Amniotic epithelial cell (primary cell): ENCODE measurements at places on chromosomes 6 and 20.

DNA sequence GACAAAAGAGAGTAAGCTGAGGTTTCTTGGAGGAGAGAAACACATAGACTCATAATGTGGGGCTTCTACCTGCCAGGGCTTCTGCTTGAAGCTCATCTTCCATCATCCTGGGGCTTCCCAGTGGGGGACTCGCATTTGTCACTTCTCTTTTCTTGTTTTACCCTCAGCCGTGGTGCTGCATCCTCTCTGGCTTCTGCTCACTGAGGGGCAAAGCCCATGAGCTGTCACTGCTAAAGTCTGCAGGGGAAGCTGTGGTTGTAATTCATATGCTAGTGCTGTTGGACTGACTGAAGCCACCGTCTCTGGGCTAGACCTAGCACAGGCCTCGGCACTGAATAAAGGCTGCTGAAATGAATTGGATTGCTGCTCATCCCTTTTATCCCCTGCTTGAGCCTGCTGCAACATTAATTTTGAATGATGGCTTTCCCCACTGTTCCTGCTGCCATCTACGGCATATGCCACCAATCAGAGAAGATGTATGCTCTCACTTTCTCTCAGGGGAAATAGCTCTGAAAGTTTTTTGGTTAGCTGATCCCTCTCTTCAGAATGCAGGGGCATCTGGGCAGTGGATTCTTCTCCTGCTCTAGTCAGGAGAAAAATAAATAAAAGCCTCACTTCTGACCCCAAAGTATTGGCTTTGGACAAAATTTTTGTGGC lies 568.4 kb upstream of the MAP3K7 start:
- no peak for DNase-seq

GRCh38 chr6:10081957-10082356 lies 332.9 kb downstream of the TFAP2A start:
- no peak for DNase-seq

GRCh38 chr20:18527836-18528235 lies 20.1 kb downstream of the SEC23B start:
- peak; percentile 12 for DNase-seq

- no peak for DNase-seq
Measured at GRCh38 chr20:43532416-43533055, 25.0 kb downstream of the L3MBTL1 start.

GRCh38 chr20:15654208-15654649 lies 919.0 kb downstream of the KIF16B start:
- DNase-seq, result peak; percentile 55

GRCh38 chr6:104585646-104586045 lies 274.1 kb downstream of the HACE1 start:
- DNase-seq, result no peak

DNA sequence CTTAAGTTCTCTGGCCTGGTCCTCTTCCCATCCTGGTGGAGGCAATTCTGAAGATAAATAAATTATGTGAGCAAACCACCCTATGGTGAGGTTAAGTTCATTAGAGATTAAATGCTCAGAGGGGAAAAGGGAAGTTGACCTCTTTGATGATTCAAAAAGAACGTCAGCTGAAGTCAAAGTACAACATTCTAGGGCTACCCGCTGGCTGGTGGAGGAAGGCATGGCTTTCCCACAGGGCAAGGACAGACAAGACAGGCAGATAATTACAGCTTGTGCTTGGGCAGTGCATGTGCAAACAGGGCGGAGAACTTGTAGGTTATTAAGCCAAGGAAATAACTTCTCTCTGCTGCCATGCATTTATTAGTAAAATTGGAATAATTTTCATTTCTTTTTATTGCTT lies 91.0 kb upstream of the SLC24A3 start:
- DNase-seq, result no peak

DNA sequence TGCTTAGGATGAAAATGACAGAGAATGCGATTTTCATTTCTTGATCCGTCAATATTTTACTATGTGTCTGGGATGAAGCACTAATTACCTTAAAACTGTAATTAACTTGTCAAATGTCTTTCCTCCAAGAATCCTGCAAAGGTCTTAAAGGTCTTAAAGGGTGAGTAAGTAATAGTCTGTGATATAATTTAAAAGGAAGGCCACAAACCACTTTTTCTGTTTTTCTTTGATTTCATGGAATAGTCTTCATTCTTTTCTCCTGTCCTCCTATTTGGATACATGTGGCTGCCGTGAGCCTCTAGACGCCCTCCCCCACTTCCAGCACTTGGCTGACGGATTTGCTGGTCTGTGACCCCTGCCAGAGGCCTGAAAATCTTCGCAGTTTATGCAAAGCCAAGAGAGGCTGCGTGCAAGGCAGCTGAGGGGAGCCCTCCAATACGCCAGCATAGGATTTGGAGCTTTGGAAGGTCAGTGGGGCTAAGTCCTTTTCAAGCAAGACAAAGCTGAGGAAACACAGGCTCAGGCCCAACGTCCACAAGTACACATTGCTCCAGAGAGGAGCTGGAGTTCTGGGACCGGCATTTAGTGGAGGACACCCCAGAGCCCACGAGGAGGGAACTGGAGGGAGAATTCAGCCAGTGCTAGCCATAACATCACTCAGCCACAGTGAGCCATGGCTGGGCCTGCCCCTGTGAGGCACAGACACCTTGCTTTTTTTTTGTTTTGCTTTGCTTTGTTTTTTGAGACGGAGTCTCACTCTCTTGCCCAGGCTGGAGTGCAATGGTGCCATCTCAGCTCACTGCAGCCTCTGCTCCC lies 382.6 kb downstream of the SMOC2 start:
- no peak for DNase-seq

GRCh38 chr6:99589290-99589672 lies 17.4 kb upstream of the PRDM13 start:
- no peak for DNase-seq

GRCh38 chr6:167455371-167455770 lies 130.5 kb downstream of the TTLL2 start:
- no peak for DNase-seq

GRCh38 chr20:22100686-22101085 lies 395.2 kb downstream of the PAX1 start:
- no peak for DNase-seq

DNA sequence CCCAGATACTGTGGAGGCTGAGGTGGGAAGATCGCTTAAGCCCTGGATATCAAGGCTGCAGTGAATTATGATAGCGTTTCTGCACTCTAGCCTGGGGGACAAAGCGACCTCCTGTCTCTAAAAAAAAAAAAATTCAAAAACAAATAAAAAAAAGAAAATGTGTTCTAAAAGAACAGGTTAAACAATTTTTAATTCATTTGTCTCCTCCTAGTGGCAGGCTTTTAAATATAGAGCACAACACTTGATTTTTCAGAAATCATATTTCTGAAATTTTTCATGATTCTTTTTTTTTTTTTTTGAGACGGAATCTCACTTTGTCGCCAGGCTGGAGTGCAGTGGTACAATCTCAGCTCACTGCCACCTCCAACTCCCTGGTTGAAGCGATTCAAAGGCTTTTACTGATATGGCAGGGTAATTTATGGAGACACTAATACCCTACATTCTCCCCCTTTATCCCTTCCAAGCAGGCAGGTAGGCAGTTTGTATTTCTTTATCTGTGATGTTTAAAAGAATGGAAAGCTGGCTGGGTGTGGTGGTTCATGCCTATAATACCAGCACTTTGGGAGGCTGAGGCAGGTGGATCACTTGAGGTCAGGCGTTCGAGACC lies 8.7 kb upstream of the GTF3C6 start:
- peak; percentile 49 for DNase-seq

DNA sequence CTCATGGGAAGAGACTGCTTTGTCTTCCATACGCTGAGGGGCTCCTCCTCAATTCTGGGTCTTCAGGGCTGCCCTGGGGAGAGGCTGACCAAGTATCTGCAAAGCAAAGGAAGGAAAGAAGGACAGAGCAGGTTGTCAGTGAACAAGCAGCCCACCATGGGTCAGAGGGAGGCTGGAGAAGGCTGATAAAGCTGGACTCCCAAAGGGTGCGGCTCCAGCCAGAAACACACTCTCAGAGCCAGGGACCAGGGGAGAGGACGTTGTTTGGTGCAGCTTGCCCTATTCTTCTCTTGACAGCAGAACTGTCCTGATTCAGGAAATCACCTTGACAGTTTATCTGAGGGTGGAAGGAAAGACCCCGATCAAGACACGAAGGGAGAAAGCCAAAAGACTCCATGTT lies 10.4 kb upstream of the CTCFL start:
- no peak for DNase-seq

DNA sequence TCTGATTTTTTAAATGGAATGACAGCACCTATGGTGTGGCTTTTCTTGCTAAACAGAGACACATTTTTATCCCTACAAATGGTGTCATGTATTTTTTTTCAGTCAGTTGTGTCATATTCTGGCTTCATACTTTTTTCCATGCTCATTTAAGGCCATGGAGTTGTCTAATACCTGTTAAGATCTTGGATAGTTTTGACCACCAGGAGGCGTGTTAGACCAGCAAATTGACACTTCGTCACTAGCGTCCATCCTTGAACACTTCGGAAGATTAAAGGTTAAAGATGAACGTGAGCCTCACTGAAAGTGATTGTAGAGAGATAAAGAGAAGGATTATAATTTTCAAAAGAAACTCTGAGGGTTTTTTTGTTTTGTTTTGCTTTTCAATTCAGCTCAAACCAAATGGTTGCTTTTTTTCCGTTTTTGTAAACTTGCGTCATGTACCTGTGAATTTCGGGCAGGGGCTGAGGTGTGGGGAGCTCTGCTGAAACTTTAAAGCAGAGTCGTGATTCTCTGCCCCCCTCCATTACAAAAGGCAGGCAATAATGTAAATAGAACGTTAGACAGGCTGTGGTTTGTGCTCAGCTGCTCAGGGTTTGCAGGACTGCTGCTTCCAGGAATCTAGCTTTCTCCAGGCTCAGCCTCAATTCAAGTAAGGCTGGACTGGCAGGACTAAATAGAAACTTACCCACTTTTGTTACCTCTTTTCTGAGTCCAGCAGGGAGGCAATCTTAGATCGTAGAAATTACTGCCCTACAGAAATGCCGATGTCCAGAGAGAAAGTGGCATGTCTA lies 245.1 kb downstream of the FOXA2 start:
- peak; percentile 64 for DNase-seq

GRCh38 chr20:962223-962622 lies 39.9 kb downstream of the RSPO4 start:
- DNase-seq, result no peak

- no peak for DNase-seq
Measured at GRCh38 chr20:3904224-3904623, 15.0 kb downstream of the PANK2 start.

DNA sequence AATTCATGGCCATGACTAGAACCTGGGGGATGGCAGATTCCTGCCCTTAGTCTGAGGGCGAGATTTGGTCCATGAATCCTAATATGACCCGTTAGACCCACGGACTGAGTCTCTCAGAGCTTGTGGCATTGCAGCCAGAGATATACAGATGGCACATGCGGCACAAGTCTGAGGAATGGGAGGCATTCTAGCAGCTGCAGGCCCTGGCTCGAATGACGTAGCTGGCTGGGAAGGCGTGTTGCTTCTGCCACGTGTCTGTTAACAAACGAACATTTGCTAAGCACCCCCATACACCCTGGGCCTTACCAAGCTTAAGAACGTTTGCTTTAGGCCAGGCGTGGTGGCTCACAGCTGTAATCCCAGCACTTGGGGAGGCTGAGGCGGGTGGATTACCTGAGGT lies 68.0 kb downstream of the CD164 start:
- no peak for DNase-seq

- DNase-seq, result no peak
Measured at GRCh38 chr20:33684533-33685327, 1.5 kb downstream of the E2F1 start.

GRCh38 chr6:83019741-83020140 lies 45.9 kb downstream of the UBE3D start:
- no peak for DNase-seq

DNA sequence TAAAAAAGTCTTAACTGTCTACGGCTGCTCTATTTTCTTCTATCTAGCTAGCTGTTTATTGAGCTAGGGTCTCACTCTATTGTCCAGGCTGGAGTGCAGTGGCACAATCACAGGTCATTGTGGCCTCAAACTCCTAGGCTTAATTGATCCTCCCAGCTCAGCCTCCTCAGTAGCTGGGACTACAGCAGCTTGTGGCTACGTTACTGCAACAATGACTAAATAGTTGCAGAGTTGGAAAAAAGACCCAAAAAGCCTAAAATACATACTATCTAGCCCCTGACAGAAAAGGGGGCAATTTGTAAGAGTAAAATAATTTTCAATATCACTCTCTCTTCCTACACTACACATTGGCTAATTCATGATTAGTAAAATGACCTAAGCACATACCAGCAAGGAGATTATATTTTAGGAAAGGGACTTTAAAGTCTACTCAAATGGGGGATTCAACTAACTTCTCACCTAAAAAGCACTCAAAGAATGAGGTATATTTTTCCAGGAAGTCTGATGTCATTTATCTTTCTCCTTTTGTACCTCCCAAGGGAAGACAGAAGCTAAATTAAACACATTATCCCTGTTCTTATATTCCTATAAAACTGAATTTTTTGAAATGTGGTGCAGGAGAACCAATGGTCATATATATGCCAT lies 82.8 kb downstream of the ZMYND8 start:
- DNase-seq, result peak; percentile 37

- DNase-seq, result no peak
Measured at GRCh38 chr20:19141998-19142397, 70.4 kb upstream of the SLC24A3 start.

- no peak for DNase-seq
Measured at GRCh38 chr6:164996838-164997237, 312.6 kb downstream of the C6orf118 start.

- no peak for DNase-seq
Measured at GRCh38 chr6:114989279-114989964, 646.6 kb upstream of the HS3ST5 start.

DNA sequence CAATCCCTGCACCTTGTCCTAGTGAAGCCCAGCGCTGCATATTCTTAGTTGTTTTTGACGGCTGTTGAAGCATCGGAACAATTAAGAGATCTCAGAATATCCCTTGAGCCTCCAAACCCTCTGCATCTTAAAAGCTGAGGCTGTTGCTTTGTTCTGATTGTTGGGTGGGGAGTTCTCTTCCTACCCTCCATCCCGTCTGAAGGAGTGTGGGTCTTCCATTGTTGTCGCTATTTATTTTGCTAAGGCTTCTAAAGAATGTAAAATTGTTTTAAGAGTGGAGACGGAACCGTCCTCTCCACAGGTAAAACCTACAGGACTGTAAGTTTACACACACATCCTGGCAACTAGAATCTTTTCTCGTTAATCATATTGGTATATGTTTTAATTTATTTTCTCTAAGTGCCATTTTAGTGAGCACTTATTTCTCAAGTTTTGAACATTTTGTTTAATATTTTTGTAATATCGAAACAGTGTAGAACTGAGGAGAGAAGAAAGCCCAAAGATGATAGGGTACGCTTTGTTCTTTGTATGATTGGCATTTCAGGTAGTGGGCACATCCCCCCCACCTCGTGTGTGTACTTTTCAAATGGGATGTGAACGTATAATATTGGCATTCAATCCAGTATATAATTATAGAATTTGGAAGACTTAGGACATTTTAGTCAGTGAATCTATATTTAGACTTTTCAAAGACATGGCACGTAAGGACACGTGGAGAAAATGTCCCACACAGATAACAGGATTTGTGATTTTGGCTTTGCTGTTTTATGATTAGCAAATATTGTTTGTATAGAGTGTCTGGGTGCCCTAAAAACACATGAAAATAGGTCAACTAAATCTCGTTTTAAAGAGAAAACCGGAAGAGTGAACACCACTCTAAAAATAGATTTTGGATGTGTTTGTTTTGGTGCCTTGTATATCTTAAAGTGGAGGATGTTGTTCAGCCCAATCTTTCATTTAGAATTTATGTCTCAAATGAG lies 1.3 kb downstream of the RNF146 start:
- no peak for DNase-seq

- DNase-seq, result peak; percentile 14
Measured at GRCh38 chr6:163355426-163355991, 59.0 kb upstream of the QKI start.
